ENCODE measurements at places on chromosomes 2 and 18.

GRCh38 chr2:35463805-35464596, 891.6 kb upstream of the CRIM1 start:
- DNase-seq = no peak

DNA sequence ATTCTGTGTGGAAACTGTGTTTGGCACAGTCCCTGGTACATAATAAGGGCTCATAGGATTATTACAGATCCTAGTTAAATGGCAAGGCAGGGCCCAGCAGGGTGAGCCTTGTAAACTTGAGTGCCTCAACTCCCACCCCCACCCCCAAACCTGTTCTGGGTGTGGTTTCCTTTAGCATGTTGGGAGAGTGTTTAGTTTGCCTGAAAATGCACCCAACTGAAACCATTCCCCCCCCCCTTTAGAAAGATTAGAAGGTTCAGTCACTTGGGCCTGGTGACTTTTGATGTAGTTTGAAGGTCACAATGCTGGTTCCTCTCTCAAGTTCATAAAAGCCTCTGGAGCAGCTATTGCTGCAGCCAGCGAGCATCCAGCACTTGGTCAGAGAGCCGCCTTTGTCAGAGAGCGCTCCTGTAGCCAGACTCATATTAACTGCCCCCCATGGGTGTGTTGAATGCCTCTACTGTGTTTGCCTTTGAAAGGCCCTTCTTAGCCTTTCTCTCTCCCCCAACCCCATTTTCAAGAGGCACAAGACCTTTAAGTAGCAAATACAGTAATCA, 113.7 kb downstream of the SPTBN1 start:
- DNase-seq = no peak

- DNase-seq = no peak
Measured at GRCh38 chr2:61244694-61245093, 82.7 kb downstream of the C2orf74 start.

DNA sequence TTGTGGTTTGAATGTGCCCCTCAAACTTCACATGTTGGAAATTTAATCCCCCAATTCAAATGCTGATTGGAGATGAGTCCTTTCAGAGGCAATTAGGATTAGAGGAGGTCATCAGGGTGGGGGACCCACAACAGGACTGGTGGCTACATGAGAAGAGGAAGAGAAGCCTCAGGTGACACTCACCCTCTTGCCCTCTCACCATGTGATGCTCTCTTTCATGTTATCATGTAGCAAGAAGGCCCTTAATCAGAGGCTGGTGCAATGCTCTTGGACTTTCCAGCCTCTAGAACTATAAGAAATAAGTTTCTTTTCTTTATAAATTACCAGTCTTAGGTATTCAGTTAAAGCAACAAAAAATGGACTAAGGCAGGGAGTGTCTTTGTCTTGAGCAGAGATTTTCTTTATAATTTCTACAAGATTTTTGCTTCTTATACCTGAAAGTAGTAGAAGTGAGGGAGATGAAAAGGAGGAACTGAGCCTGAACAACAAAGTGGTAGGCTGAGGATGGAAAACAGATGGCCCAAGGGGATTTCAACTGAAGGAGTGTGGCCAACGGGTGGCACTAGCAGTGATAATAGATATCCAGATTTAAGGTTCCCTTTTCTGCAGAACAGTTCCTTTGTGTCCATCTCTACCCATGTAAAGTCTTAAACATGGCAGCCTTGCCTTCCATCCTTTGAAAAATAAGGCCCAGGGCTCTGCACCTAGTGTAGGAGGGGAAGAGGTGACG, 49.2 kb upstream of the TGIF1 start:
- DNase-seq = no peak

- DNase-seq = no peak
Measured at GRCh38 chr2:86015006-86015405, 90.7 kb downstream of the POLR1A start.

GRCh38 chr18:46732201-46732600, 24.7 kb downstream of the ST8SIA5 start:
- no peak for DNase-seq

GRCh38 chr18:11162462-11162861, 13.1 kb upstream of the PIEZO2 start:
- DNase-seq = no peak

DNA sequence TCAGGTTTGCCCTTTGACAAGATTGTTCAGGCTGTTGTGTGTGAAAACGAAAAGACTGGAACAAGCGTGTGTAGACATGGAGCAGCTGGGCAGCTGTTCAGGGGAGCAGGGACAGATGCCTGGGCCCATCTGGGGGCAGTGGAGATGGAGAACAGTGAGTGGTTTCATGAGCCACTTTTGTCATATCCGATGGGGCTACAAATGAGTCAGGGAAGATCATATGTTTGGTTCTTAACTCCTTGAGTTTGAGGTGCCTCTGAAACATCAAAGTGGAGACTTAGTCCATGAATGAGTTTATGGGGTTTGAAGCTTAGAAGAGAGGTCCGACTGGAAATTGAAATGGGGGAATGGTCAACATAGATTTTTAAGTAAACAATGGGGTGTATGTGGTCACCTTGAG, 9.3 kb upstream of the PLB1 start:
- DNase-seq = no peak

- DNase-seq = no peak
Measured at GRCh38 chr2:227480528-227480927, 8.6 kb downstream of the AGFG1 start.

DNA sequence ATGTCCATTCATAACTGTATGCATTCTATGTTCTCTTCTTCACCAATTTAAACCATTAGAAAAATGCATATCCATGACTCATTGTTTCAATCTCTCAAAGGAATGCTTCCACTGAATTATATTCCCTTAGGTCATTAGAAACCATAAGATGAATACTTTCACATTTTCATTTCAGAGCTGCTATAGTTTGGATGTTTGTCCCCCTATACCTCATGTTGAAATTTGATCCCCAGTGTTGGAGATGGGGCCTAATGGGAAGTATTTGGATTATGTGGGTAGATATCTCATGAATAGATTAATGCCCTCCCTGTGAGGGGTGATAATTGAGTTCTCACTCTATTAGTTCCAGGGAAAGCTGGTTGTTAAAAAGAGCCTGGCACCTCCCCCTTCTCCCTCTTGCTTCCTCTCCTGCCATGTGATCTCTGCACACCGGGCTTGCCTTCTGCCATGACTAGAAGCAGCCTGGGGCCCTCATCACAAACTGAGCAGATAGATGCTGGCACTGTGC, 35.7 kb downstream of the THUMPD2 start:
- DNase-seq = no peak

DNA sequence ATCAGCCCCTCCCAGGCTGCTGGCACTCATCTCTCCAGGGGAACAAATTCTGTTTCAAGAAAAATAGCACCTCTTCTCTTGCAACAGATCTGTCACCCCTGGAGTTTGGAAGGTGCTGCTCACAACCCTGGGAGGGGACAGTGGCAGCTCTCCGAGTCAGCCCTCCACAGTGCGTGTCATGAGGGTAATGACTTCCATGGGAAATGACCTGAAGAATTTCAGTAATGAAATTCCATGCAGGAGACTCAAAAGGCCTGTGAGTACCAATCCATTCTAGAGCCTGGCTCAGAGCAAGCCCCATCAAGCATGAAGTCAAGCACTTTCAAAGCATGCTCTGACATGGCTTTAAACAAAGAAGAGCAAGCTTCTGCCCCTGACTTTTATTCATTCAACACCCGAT, 276.3 kb upstream of the PARD3B start:
- no peak for DNase-seq

DNA sequence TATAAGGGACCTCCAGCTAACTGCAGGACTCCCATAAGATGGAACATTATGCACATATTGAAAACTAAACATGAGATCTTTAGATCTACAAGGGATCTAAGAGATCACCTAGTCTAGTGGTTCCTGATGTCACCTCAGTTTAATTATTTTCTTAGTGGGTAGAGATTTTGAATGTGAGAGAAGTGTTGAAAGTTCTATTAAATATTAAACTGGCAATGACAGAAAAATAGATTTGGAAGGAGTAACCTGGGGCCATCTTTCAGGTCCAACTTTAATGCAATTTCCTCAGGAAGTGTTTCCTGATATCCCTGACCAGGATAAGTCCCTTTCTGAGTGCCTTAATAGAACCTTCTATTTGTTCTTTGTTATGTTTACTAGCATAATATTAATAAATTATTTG, 29.1 kb upstream of the CPS1 start:
- DNase-seq = no peak

DNA sequence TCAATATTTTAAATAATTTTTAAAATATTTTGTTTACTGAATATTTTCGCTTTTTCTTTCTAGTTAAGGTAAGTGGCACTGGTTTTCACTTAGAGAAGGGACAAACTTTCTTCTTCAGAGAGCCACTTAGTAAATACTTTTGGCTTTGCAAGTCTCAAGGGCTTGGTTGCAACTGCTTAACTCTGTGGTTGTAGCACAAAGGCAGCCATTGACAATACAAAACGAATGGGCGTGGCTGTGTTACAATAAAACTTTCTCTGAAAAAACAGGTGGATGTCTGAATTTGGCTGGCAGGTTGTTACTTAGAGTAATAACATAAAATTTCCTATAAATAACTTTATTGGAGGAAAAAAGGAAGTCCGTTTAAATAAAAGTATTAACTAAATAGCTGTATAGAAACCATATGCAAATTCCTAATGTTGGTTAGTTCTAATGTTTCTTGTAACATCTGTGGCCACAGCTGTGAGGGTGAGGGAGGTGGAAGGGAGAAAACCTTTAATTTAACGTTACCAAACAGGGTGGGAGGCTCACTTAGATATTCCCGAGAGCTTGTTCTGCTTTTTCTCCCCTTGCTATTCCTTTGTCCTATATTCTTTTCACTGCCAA, 62.4 kb upstream of the TNP1 start:
- DNase-seq = no peak

- DNase-seq = no peak
Measured at GRCh38 chr2:88067598-88067997, at the start of gene SMYD1. Gene SMYD1 (plus strand): TSS chr2:88067825. CDS start chr2:88067865, 40 bp downstream.

GRCh38 chr2:201450954-201451291, 335 bp downstream of the TRAK2 start:
- DNase-seq = no peak

GRCh38 chr2:148122788-148123187, 101.9 kb downstream of the MBD5 start:
- DNase-seq = no peak

DNA sequence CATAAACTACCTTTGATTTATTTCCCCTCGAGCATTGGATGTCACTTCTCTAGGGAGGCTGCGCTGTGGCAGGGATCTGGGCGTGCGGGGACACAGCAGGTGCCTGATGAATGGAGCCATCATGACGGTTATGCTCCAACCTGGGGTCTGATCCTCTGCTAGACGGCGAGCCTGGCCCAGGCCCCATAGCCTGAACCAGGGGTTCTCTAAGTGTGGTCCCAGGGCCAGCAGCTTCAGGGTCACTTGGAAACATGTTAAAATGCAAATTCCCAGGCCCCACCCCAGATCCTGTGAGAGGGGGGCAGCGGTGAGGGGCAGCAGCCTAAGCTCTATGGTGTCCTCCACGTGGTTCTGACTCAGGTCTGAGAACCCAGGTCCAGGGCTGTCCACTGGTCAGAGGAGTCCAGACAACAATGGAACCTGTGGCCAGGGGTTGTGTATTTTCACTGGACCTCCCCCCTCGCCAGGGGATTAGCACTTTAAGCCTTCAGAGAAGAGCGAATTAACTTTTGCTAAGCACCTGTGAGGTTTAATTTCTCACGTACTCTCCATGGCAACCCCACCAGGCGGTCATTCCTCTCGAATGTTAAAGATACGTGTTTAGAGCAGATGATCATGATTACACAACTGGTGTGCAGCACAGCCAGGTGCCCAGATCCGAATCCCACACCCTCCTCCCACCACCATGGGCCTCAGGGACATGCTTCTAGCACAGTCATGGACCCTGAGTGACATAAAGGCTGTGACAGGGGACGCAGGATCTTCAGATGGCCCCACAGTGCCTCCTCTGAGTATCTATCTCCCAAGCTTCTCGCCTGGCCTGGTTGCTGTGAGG, 1.6 kb upstream of the ARHGEF4 start:
- DNase-seq = no peak

- no peak for DNase-seq
Measured at GRCh38 chr18:6266212-6266611, 148.5 kb downstream of the L3MBTL4 start.

Measured in stimulated activated CD4-positive, alpha-beta T cell treated with anti-CD3 and anti-CD28 coated beads, Interleukin-12 subunit alpha, Interleukin-12 subunit beta, amount 100 ng/mL, for 4 hours (primary cell).